Neural crest cell (in vitro differentiated cells): ENCODE measurements at places on chromosomes 11 and 22. TPM values are rescaled to one million over a fixed set of nuclear protein-coding genes. Genes with fewer than 3 reads are reported as not detected.

GRCh38 chr11:10444725-10445315 lies 10.2 kb upstream of the AMPD3 start:
- DNase-seq = no peak

DNA sequence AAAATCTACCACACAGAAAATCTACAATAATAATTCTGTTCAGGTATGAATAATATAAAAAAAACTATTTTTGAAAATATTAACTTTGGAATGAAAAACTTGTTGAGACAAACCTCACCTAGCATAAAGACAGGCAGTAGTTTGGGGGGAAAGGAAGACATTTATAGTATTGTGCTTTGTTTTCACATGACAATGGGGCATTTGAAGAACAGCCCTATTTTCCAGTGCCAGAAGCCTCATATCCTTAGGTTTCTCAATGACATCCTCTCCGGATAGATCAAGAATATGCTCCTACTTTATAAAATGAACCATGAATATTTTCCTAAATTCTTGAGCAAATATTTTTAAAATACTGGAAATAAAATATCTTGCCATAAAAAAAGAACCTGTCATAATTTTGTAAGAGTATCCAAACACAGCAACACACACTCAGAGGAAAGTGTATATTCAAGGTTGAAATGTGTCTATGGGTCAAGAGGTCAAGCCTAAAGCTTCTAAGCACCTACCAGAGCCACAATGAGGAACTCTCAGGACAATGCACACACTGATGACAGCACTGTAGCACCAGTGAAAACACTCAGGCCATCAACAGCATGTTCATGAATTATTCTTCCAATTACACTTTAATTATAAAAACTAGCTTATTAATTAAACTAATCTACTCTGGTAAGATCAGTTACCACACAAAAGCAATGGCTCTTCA lies 68.7 kb downstream of the MRTFA start:
- DNase-seq = no peak

GRCh38 chr11:61554172-61554988 lies 26.5 kb downstream of the SYT7 start:
- no peak for DNase-seq

DNA sequence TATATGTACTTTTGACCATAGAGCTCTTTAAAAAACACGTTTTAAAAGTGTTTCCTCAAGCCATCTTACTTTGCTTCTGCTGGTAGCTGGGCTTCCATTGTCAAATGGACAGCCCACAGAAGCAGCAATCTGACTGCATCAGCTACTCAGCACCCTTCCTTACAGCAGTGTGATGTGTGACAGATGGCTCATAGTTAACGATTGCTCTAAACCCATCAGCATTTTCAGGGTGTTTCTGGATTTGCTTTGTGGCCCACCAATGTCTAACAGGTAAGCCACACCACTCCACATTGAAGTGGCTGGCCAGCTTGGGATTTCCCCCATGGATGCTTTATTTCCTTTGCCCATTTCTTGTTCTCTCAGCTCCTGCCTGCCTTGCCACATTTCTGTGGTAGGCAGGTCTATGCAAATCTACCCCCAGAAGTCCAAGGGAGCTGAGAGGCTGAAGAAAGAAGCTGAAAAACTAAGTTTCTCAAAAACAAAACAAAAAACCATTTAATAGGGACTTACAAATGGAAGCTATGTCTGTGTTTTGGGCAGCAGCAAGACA lies 7.3 kb upstream of the FAR1 start:
- no peak for DNase-seq

DNA sequence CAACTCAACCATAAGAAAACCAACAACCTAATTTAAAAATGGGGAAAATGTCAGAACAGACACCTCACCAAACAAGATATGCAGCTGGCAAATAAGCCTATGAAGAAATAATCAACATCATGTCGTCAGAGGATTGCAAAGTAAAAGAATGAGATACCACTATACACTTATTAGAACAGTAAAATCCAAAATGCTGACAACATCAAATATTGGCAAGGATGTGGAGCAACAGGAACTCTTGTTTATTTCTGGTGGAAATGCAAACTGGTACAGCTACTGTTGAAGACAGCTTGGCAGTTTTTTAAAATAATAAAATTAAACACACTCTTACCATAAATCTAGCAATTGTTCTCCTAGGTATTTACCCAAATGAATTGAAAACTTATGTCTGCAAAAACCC lies 140.7 kb upstream of the B3GAT1 start:
- no peak for DNase-seq

GRCh38 chr22:43858156-43858895 lies 4.0 kb downstream of the SULT4A1 start:
- no peak for DNase-seq

The CATSPERZ gene
- not detected in 2 replicates for total RNA-seq

The TNNT3 gene
- total RNA-seq = not detected in 2 replicates
